ENCODE measurements at places on chromosomes 4 and X.

GRCh38 chrX:133847340-133847994 is 137.9 kb downstream of the GPC3 start:
- no peak for DNase-seq

- DNase-seq = no peak
Observed at GRCh38 chrX:35285289-35285962, 342.8 kb downstream of the FAM47B start.

GRCh38 chrX:78754917-78755316 is 7.4 kb downstream of the LPAR4 start:
- DNase-seq = no peak

DNA sequence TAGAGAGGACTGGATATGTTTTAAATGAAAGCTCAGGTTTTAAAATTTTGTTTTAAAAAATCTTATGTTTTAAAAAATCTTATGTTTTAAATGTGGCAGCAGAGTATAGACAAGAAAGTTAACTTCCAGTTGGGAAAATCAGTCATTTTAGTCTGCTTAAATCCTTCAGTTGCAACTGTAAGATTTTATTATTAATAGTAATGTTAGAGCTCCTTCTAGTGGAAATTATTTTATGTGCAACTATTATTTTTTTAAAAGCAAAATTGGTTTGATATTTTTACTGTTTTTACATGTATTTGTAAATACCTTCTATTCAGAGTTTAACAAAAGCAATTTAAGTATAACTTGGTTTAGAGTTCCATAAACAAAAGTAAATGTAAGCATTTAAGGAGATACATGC is 8.5 kb upstream of the NUDT6 start:
- no peak for DNase-seq

DNA sequence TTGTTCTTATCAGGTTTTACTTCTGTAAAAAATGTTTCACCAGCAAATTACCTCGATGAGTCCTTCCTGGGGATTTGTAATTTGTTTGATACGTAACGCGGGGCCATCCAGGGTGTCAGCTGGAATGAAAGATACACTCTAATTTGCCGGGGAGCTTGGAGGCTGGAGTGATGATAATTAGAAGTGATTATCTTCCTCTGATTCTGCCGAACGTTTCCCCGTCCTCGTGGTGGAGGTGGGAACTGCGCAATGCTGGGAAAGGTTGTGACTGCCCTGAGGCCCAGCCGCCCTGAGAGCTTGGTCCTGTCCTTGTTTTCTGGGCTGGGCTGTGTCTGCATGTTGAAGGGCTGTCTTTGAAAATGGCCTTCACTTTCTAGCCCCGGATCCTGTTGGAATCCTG is 48.0 kb downstream of the SORCS2 start:
- DNase-seq = no peak

DNA sequence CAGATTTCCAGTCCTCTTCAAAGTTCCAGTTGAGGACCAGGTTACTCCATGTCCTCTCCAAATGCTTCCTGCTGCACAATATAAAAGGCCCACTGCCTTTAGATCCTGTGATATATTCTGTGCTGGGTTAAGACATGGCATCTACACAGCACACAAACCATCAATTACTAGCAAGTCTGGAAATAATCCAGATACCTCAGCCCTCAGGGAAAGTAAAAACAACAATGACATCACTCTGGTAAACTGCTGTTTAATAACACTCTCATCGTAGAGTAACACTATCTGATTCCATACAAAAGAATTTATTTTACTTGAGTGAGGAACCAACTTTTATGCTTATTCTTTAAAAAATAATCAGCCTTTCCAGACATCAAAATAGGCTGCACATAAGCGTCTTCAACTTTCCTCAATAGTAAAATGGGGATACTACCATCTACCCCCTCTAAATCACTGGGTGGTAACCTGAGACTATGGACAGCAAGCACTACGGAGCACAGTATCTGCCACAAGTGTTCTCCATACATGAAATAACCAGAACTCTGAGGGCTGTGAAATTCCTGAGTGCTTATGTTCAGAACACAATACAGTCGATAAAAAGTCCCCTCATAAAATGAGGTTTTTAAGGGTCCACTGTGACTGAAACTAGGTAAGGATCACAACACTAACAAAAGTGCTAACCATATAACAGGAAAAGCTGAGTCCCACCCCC is 53.4 kb downstream of the ABCG2 start:
- DNase-seq = no peak

DNA sequence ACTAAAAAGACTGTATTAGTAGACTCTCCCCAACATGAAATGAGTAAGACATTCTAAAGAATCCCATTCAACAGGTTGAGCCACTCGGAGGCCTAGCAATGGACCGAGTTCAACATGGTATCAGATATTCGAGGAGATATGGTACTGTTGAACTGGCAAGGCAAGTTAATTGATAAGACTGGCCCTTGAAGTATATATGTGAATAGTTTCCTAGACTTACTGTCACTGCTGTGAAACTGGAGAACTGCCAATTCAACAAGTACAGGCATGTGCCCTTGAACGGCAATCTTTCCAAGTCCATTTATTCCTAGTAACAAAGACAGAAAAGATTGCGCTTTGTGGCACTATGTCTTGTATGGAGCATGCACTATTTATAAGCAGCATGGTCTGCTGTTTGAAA is 24.4 kb downstream of the FAT1 start:
- no peak for DNase-seq

GRCh38 chrX:45766981-45767501 is 566.4 kb upstream of the DIPK2B start:
- DNase-seq = no peak

- DNase-seq = no peak
Observed at GRCh38 chrX:48958635-48959094, 1.3 kb upstream of the OTUD5 start.

- DNase-seq = no peak
Observed at GRCh38 chr4:128573781-128574508, 235.6 kb upstream of the JADE1 start.

- DNase-seq = no peak
Observed at GRCh38 chrX:72492499-72492898, 80.1 kb downstream of the HDAC8 start.

- no peak for DNase-seq
Observed at GRCh38 chr4:172035562-172035961, 222.4 kb downstream of the GALNTL6 start.

Measured in right renal pelvis (tissue), 4 donors.